ENCODE measurements at places on chromosomes 6 and 20.

- no peak for DNase-seq
These were observed 29.4 kb downstream of the RIPOR2 start for GRCh38 chr6:24906314-24906713.

- no peak for DNase-seq
These were observed 79.2 kb upstream of the MAP3K4 start for GRCh38 chr6:160912411-160912810.

GRCh38 chr6:110475066-110475653 is 1.3 kb downstream of the SLC22A16 start:
- no peak for DNase-seq

DNA sequence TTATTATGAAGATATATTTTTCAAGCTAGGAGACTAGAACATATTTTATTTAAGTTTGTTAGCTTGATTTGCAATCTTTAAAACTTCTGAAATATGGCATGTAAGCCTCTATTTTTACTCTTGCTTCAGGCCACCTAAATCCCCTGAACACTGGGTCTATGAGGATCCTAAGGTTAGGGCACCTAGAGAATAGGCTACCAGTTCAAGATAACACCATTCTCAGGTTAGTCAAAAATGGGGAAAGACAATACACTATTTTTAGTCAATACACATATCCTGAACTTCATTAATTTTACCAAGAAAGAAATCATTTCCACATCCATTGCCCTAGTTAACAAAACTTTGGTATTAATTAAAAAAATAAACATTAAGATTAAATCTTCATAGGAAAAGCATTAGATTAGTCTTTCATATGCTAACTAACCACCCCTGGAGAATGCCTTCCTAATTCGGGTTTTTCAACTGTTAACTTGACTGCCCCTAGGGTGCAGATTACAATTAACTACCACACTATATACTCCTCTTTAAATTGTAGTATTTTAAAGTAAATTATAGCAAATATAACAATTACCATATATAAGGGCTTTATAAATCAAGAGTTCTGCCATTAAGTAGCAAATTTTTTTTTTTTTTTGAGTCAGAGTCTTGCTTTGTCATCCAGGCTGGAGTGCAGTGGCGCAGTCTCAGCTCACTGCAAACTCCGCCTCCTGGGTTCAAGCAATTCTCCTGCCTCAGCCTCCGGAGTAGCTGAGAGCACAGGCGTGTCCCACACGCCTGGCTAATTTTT is 6.7 kb upstream of the HSF2 start:
- DNase-seq: no peak

GRCh38 chr6:166768761-166769160 is 141.7 kb upstream of the RPS6KA2 start:
- DNase-seq: no peak

DNA sequence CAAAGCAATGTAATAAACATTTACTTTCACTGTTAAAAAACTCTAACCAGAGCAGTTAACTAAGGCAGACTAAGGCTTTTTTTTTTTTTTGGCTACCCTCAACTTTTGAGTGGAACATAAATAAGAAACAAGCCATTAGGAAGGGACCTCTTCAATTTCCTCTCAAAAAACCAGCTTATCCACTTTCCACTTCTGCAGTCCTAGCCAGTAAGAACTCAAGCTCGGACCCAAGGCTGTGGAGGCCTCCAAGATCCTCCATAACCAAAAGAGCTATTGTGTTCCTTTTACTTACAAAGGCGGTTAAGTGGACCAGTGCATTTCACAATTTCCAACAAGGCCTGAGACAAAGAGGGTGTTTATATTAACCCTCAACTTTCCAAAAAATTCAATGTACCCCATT is 5.3 kb downstream of the KCNK5 start:
- DNase-seq: no peak

- no peak for DNase-seq
These were observed 670.9 kb downstream of the HTR1B start for GRCh38 chr6:76792394-76792793.

- no peak for DNase-seq
These were observed 66.2 kb upstream of the RREB1 start for GRCh38 chr6:7041511-7042026.

GRCh38 chr20:34579191-34579978 is 20.9 kb downstream of the MAP1LC3A start:
- DNase-seq: peak; percentile 60

GRCh38 chr6:87054143-87054833 is 40.6 kb downstream of the CGA start:
- DNase-seq: no peak

DNA sequence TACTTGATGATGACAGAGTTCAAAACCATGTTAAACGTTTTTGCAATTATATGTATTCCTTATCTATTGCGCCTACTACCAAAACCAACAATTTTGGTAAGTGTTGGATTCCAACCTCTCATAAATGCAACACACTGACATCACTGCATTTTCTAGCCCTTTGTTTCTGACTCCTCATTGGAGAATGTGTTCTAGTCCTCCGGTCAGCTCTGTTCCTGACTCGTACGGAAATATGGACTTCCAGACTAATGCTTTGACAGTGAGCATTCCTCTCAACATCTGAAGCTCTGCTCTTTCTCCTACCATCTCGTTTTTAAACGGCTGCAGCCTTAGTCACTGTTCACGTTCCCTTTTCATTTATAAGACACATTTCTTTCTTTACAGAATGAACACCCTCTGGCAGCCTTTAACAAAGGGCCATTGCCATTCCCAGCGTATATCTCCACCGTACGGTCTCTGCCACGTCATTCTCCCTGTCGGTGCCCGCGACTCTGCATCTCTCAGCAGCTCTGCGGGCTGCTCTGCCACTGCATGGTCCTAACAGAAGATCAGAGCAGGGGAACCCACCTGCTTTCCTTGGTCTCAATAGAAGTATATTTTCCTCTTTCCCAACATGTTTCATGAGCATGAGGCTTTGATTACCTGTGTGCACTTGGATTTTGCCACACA is 103.0 kb upstream of the SYNDIG1 start:
- no peak for DNase-seq

DNA sequence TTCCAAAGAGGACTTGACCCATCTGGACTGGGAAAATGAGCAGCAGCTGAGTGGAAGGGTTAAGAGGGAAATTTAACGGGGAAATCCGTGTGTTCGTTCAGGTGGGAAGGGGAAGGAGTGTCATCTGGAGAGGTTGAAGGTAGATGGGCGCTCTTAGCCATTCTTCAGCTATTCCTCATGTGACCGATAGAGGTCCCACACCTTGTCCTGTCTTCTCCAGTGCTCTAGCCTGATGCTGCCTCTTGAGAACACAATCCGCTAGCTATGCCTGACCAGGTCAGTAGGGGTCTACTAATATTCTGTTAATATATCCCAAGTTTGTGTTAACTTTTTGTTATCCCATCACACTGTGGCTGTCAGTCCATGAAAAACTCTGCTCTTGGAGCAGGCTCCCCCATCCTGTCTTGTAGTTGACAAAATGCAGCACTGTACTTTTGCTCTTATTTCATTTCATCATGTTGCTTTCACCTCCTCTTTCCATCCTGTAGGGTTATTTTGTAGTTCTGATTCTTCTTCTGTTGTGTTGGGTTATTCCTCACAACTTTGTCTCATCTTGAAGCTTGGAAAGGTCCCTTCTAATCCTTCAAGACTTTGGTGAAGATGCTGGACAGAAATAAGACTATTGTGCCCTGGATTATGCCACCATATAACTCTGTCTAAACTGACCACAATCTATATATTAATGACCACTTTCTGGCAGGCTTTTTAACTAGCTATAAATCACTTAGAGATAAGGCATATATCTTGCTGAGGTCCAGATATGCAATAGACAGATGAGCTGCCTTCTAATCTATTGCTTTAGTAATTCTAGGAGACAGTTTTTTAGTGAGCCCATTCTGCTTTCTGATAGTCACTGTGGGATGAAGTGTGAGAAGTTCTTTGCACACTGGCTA is 123.4 kb upstream of the SUPT3H start:
- no peak for DNase-seq

GRCh38 chr6:20479060-20479459 is 55.2 kb upstream of the CDKAL1 start:
- no peak for DNase-seq

DNA sequence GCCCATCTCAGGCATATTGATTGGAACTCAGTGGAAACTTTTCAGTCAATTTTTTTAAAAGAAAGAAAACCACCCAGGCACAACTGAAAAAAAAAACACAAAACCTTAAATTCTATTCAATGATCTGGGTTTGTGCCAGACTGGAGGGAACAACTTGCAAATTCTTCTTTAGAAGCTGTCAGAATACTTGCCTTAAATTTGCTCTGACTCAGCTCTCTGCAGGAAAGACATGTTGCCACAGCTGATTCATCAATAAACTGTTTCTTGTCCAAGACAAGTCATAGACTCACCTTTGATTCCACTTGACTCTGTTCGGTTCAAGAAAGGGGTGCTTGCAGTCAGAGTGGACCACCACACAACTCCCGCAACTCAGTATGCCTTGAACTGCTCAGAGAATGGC is 117.8 kb upstream of the F13A1 start:
- DNase-seq: no peak

GRCh38 chr6:2688401-2689064 is 62.2 kb downstream of the MYLK4 start:
- peak; percentile 59 for DNase-seq

GRCh38 chr6:134482593-134483270 is 164.8 kb upstream of the SGK1 start:
- no peak for DNase-seq

DNA sequence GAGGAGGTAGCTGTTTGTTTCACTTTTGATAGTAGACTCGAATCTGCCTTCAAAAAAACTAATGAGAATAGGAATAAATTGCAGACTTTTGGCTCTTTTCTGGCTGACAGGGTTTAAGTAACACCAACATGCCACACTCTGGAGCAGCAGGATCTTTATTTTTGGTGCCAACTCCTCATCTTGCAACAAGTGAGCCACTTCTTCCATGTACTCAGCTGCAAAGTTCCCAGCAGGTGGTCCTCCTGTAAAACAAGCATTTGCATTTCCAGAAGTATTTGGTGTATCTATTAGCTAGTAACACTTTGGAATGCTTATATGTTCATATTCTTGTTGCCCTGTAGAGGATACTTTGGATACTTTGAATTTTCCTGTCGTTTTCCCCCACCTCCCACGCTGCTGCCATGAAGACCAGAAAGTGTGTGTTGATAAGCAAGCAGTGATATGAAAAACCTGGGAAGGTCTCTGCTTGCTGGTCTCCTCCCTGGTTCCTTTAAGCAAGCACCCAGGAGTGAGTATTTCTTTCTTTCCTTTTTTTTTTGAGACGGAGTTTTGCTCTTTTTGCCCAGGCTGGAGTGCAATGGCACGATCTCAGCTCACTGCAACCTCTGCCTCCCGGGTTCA is 1.0 kb downstream of the ARMH2 start:
- no peak for DNase-seq

GRCh38 chr6:73968221-73968757 is 272.3 kb downstream of the CD109 start:
- DNase-seq: no peak

GRCh38 chr6:16380220-16380809 is 141.9 kb downstream of the GMPR start:
- no peak for DNase-seq

DNA sequence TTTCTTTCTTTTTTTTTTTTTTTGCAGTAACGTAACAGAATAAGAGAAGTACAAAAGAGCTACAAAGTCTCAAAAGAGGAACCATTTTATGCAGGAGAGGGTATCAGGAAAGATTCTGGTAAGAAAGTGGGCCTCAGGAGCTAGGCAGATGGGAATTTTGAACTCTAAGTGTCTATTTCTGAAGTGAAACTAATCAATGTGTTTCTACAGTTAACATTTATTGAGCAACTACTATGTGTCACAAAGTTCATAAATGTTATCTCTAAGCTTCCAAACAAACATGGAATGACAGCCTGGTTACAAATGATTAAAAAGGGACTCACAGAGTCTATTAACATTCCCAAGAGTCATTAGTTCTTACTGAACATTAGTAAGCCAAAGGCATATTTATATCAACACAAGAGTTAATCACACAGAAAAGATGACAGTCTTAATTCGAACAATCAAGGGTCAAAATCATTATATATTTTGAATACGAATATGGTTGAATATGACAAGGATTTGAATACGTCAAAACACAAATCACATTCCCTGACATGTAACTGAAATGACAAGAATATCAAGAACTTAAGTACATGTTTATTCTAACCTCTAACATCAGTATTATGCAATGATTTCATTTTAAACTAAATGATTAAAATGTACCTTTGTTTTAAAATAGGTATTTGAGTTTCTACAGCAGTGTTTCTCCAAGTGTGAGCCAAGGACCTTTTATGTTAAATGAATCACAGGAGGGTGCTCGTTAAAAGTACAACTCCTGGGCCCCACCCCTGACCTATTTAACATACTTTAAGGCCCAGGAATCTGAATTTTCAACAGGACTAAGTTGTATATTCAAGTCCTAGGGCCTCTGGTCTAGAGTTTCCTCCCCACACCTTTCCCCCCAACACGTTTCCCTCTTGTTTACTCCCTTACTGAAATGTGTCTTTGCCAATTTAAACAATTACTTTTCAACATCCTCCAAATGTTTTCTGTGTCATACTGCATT is 89.7 kb downstream of the ATXN1 start:
- no peak for DNase-seq

DNA sequence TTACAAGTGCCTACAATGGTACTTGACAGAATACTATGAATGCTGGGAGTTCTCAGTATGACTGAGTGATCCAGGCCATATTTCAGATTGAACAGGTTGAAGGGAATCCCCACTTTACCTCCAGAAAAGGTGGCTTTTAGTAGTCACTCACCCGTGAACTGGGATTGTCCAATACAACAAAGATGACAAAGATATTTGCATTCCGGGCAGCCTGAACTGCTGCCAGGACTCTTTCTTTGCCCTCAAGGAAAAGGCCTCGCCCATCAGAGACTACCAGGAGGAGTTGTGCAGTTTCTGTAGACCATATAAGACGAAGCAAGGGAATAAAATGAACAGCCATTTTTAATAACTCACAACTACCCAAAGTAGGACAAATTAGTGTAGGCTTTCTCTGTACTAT is 6.3 kb upstream of the LYRM2 start:
- DNase-seq: no peak

DNA sequence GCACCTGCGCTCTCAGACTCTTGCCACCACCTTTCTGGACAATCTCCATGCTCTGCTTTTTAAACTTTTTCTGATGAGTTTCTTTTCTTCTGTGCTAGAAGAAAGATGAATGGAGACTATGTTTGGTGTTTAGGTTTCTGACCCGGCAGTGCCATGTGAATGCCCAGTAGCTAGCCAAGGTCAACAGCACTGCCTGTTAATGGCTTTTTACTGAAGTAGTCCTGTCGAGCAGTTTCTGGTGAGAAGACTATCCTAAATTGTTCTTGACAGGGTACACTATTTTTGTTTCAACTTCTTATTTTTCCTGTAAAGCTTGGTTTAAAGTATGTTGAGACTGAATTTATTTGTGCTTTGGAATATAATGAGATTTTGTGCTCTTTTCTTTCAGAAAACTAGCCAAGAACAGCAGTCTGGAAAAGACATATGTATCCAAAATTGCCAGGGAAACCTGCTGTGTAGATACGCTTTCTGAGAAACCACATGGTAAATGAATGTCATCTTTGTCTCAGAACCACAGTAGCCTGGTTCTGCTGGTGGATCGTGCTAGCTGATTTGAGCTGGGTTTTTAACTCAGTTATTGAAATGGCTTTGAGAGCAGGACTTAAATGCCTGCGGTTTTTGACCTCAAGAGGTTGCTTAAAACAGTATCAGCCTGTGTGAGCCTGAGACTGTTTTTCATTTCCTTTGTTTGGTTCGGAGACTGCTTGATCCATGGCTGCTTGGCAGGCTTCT is 48.1 kb downstream of the KCNS1 start:
- peak; percentile 77 for DNase-seq

Measured in AG09309 (cell line).